ENCODE measurements at places on chromosomes 5 and 9.

- no peaks in the 10 kb centered on the region for H3K4me1 ChIP-seq
- no peaks in the 10 kb centered on the region for H3K27me3 ChIP-seq
- no peaks in the 10 kb centered on the region for H3K36me3 ChIP-seq
- no peak overlapping the region for H3K4me3 ChIP-seq
- no peak for DNase-seq
Observed at GRCh38 chr5:133430095-133430494, 182.2 kb downstream of the FSTL4 start.

DNA sequence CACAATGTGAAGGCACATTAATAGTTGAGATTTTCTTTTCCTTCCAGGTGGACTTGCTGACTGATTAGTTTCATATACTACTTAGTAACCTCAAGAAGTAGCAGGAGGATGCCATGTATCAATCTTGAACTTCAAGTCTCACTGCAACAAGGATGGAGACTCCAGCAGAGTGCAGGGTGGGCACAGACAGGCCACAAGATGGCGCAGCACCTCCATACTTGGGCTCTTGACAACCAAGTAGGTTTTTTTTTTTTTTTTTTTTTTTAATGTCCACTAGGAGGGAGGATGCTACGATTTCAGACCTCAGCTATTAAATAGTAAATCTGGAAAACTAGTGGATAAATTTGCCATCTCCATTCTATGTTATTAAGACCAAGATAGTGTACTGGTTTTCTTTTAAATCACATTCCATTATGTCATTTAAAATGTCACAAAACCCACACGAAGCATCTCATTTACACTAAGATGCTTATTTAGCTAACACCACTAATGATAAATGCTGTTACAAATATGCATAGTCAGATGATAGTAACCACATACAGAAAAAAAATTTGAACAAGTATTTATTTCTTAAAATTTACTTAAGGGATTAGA lies 58.6 kb downstream of the IL6ST start:
- H3K4me3 ChIP-seq: no peak overlapping the region
- no peaks in the 10 kb centered on the region for H3K27me3 ChIP-seq
- no peaks in the 10 kb centered on the region for H3K36me3 ChIP-seq
- no peak overlapping the region for H3K27ac ChIP-seq
- DNase-seq: peak; percentile 54
- H3K4me1 ChIP-seq: no peaks in the 10 kb centered on the region

GRCh38 chr9:20479419-20480155 lies 142.7 kb downstream of the MLLT3 start:
- H3K27me3 ChIP-seq: no peaks in the 10 kb centered on the region
- DNase-seq: no peak
- no peaks in the 10 kb centered on the region for H3K36me3 ChIP-seq
- no peak overlapping the region for H3K4me3 ChIP-seq
- no peak overlapping the region for H3K27ac ChIP-seq
- H3K4me1 ChIP-seq: peaks cover 5% of the 10 kb centered on the region

DNA sequence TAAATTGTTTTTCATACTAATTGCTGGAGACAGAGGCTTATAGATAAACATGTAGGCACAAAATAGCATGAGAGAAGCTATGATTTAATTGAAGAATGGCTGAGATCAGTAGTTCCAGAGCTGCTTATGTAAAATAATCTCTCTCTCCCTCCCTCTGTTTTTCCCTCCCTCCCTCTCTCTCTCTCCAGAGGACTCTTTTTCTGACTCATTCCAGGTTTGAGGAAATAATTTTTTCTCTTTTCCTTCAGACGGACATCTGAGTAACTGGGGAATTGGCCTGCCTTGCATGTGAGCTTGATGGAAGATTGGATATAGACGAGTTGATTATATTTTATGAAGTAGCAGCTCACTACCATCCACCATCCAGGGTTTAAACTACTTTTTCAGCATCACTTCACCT lies 35.5 kb downstream of the KCTD16 start:
- H3K36me3 ChIP-seq: no peaks in the 10 kb centered on the region
- no peaks in the 10 kb centered on the region for H3K27me3 ChIP-seq
- H3K4me1 ChIP-seq: no peaks in the 10 kb centered on the region
- no peak for DNase-seq
- no peak overlapping the region for H3K27ac ChIP-seq

GRCh38 chr9:561427-561826 lies 280.1 kb upstream of the DMRT1 start:
- H3K36me3 ChIP-seq: no peaks in the 10 kb centered on the region
- no peak for DNase-seq
- no peak overlapping the region for H3K27ac ChIP-seq
- H3K4me1 ChIP-seq: peaks cover 4% of the 10 kb centered on the region

DNA sequence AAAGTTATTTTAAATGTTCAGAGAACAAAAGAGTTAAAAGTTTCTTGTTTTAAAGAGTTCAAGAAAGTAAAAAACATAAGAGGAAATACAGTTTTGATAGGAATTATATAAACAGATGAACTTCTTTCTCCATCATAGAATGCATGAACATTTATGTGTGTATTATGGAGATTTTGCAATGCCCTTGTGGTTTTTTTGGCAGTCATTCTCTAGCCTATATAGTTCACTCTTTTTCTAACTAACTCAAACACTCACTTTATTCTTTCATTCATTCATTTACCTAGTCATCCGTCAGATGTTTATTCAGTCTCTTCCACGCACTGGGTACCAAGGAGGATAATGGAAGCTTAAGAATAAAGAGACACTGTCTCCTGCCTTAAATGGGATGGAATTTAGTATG lies 195.9 kb upstream of the VLDLR start:
- H3K27ac ChIP-seq: no peak overlapping the region
- DNase-seq: no peak
- no peaks in the 10 kb centered on the region for H3K27me3 ChIP-seq
- no peaks in the 10 kb centered on the region for H3K36me3 ChIP-seq

GRCh38 chr5:64505769-64506566 lies at the start of gene RGS7BP:
TSS of gene RGS7BP (plus strand) at chr5:64506015. CDS start at chr5:64506625, 610 bp downstream.
- peaks cover 8% of the 10 kb centered on the region for H3K27me3 ChIP-seq
- DNase-seq: no peak
- H3K36me3 ChIP-seq: no peaks in the 10 kb centered on the region
- no peak within 1 kb of the TSS for H3K27ac ChIP-seq

GRCh38 chr9:125551781-125552180 lies 155.2 kb downstream of the MAPKAP1 start:
- H3K4me1 ChIP-seq: peaks cover 1% of the 10 kb centered on the region
- H3K27me3 ChIP-seq: no peaks in the 10 kb centered on the region
- H3K36me3 ChIP-seq: no peaks in the 10 kb centered on the region
- H3K27ac ChIP-seq: no peak overlapping the region

- H3K27me3 ChIP-seq: no peaks in the 10 kb centered on the region
- DNase-seq: no peak
- H3K4me1 ChIP-seq: no peaks in the 10 kb centered on the region
- no peak overlapping the region for H3K4me3 ChIP-seq
- H3K36me3 ChIP-seq: no peaks in the 10 kb centered on the region
- no peak overlapping the region for H3K27ac ChIP-seq
Observed at GRCh38 chr5:127699416-127699815, 3.8 kb upstream of the CCDC192 start.

DNA sequence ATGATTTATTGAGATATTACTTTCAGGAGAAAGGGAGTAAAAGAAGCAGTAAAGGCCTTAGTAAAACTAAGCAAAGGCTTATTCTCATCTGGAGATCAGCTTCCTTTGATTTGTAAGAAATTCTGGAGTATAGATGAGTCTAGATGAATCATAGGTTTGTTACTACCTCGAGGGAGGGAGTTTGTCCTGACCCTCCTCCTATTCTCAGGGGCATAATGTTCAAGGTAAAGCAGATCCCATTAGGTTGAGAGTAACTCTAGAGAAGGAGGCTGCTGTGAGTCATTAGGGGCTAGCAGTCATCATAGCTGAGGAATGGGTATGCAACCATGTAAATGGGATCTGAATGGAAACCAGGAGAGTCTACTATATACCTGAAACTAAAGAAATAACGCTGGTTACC lies 155.5 kb upstream of the MOCS2 start:
- no peaks in the 10 kb centered on the region for H3K4me1 ChIP-seq
- DNase-seq: no peak
- no peak overlapping the region for H3K27ac ChIP-seq
- no peak overlapping the region for H3K4me3 ChIP-seq
- H3K36me3 ChIP-seq: no peaks in the 10 kb centered on the region
- H3K27me3 ChIP-seq: no peaks in the 10 kb centered on the region

DNA sequence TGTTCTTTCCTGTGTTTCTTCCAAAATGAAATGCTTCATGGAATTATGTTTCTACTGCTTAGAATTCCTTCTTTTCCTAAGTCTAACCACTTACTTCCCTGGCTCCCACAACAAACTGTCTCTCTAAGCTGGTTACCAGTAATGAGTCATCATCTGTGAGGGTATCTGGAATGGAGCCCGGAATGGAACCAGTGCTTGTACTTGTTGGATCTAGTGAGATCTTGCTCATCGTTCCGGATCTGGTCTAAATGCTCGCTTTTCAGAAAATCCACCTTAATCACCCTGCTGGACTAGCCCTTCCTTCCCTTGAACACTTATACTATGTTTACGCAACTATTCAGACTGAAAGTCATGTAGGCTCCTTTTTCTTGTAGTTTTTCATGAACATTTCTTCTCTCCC lies 184.8 kb downstream of the PBX3 start:
- H3K4me3 ChIP-seq: no peak overlapping the region
- no peak overlapping the region for H3K27ac ChIP-seq
- no peak for DNase-seq
- no peaks in the 10 kb centered on the region for H3K4me1 ChIP-seq
- no peaks in the 10 kb centered on the region for H3K27me3 ChIP-seq
- no peaks in the 10 kb centered on the region for H3K36me3 ChIP-seq

Measured in iPS DF 6.9 (cell line).